ENCODE measurements at places on chromosomes 16 and 17. TPM values are rescaled to one million over a fixed set of nuclear protein-coding genes. Genes with fewer than 3 reads are reported as not detected.

DNA sequence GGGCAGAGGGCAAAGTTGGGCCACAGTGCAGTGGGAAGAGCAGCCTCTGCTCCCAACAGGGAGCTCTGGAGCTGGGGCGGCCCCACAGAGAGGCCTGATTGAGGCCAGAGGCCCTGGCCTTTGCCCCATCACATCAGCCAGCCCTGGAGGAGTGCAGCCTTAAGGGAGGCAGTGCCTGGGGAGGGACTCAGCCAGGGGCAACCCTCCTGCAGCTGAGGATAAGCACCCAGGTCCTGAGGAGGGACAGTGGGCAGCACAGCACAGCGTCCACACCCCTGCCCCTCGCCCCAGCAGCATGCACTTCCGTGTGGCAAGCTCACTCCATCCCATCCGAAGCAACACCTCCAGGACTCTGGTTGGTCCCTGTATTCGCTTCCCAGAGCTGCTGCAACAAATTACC, 61.9 kb upstream of the CBX4 start:
- no peak overlapping the region for H3K27ac ChIP-seq
- no peaks in the 10 kb centered on the region for H3K36me3 ChIP-seq
- no peak overlapping the region for H3K4me3 ChIP-seq

DNA sequence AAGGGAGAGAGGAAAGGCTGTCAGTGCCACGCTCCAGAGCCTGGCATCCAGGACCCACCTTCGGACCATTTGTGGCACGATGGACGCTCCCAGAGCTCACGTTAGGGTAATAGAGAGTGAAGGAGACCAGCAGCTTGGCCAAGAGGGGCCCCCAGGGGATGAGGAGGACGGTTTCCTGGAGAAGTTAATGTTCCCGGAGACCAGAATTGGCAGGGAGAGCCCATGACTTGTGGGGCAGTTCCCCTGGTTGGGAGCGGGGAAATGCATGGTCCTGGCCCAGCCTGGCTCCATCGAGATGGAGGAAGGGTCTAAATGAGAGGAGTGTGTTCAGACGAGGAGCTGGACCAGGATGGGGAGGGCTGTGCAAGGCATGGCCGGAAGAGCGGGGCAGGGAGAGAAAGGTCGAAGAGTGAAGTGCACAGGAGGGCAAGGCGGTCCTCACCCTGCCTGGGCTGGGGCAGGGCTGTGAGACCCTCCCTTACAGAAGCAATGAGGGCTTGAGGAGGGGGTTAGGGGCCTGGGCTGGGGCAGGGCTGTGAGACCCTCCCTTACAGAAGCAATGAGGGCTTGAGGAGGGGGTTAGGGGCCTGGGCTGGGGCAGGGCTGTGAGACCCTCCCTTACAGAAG, 2.9 kb upstream of the HIC1 start:
- H3K27me3 ChIP-seq: no peaks in the 10 kb centered on the region
- H3K4me3 ChIP-seq: no peak overlapping the region
- peaks cover 4% of the 10 kb centered on the region for H3K4me1 ChIP-seq
- H3K27ac ChIP-seq: no peak overlapping the region

- no peak overlapping the region for H3K4me3 ChIP-seq
- no peaks in the 10 kb centered on the region for H3K27me3 ChIP-seq
- no peak overlapping the region for H3K27ac ChIP-seq
Measured at GRCh38 chr16:65772134-65772732, 594.3 kb upstream of the CDH5 start.

Gene NPIPA8
- 19.1 TPM for polyA plus RNA-seq

DNA sequence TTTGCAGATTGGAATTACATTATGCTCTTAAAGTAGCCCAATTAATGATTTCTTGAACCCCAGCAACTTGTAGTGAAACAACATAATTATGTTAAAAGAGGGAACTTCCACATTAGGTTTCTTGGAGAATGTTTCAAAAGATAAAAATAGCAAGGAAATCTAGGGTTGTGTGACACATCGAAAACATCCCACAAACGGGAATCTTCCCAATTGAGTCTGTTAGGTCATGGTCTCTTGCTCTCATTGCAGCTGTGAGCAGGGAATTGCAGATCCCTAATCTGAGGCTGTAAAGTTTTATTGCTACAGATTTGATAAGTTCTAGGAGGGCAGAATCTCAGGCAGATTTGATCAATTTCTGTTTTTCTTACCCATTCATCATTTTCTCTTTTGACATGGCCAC, 6.7 kb upstream of the LPO start:
- no peak for DNase-seq
- H3K4me1 ChIP-seq: no peaks in the 10 kb centered on the region
- no peak overlapping the region for H3K4me3 ChIP-seq
- H3K27ac ChIP-seq: no peak overlapping the region
- no peaks in the 10 kb centered on the region for H3K36me3 ChIP-seq
- H3K27me3 ChIP-seq: peaks cover 20% of the 10 kb centered on the region

GRCh38 chr16:12067714-12068401, 91.3 kb downstream of the SNX29 start:
- H3K27ac ChIP-seq: no peak overlapping the region
- H3K4me1 ChIP-seq: no peaks in the 10 kb centered on the region
- peak; percentile 74 for DNase-seq

DNA sequence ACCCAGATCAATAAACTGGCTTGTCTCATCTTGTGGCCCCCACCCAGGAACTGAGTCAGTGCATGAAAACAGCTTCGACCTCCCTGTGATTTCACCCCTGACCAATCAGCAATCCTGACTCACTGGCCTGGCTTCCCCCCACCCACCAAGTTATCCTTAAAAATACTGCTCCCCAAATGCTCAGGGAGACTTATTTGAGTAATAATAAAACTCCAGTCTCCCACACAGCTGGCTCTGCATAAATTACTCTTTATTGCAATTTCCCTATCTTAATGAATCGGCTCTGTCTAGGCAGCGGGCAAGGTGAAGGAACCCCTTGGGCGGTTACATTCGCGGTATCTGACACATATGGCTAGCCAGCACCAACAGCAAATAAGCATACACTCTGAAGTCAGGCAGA, 9.8 kb upstream of the RABEP1 start:
- H3K4me1 ChIP-seq: no peaks in the 10 kb centered on the region
- H3K36me3 ChIP-seq: no peaks in the 10 kb centered on the region
- DNase-seq: peak; percentile 35
- no peak overlapping the region for H3K27ac ChIP-seq
- no peak overlapping the region for H3K4me3 ChIP-seq

- no peak overlapping the region for H3K27ac ChIP-seq
- DNase-seq: peak; percentile 62
- peaks cover 28% of the 10 kb centered on the region for H3K27me3 ChIP-seq
- H3K36me3 ChIP-seq: no peaks in the 10 kb centered on the region
- H3K4me1 ChIP-seq: peaks cover 5% of the 10 kb centered on the region
- H3K4me3 ChIP-seq: no peak overlapping the region
Measured at GRCh38 chr17:39591958-39592954, 15.5 kb downstream of the NEUROD2 start.

Gene CDK12
- 11.6 TPM for polyA plus RNA-seq

DNA sequence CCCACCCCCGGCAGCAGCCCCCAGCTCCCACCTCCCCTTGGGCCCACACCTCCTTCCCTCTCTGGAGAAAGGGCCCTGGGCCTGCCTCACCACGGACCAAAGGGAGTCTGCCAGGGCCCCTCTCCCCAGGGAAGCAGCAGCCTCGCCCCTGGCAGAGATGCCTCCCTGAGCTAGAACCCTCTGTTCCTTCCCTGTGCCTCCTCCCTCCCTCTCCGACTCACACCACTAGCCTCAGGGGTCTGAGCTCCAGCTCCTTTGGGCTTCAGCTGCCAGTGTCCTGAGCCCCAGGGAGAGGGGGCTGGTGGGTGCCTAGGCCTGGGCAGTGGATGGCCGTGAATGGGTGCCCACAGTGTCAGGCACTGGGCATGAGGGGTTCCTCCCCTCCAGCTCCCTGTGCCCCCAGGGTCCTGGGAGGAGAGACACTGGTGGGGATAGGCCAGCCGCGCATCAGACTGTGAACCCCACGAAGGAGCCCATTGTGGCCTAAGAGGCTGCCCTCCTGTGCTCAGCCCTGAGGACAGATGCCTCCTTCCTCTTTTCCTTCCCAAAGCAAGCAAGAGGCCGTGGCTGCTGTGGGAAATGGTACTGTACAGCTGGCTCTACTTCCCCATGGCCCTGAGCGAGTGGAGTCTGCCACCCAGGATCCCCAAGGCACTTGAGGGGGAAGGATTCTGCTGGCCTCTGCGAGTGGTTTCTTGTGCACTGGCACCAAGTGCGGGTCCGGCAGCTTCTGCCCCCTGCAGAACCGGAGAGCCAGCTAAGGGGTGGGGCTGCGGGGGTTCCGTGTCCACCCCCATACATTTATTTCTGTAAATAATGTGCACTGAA, 20.7 kb downstream of the MMP15 start:
- H3K27me3 ChIP-seq: no peaks in the 10 kb centered on the region
- H3K4me3 ChIP-seq: no peak overlapping the region
- H3K36me3 ChIP-seq: no peaks in the 10 kb centered on the region
- DNase-seq: no peak
- no peak overlapping the region for H3K27ac ChIP-seq

Gene GPATCH8
- 12.7 TPM for polyA plus RNA-seq

DNA sequence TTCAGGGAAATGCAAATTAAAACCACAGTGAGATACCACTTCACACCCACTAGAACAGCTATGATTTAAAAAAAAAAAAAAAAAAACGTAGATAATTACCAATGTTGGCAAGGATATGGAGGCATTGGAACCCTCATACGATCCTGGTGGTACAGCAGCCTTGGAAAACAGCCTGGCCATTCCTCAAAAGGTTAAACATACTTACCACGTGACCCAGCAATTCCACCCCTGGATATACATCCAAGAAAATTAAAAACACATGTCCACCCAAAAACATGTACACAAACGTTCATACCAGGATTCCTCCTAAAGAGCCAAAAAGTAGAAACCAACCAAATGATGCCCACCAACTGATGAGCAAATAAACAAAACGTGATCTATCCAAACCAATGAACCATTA, 68.1 kb downstream of the GAS7 start:
- H3K4me3 ChIP-seq: no peak overlapping the region
- H3K27ac ChIP-seq: no peak overlapping the region
- H3K36me3 ChIP-seq: no peaks in the 10 kb centered on the region
- no peaks in the 10 kb centered on the region for H3K27me3 ChIP-seq
